ENCODE measurements at places on chromosomes 4 and X. TPM values are rescaled to one million over a fixed set of nuclear protein-coding genes. Genes with fewer than 3 reads are reported as not detected.

The SPARCL1 gene
- total RNA-seq, result 97.8 TPM

The TKTL1 gene
- not detected for total RNA-seq

The CXCL11 gene
- 0.36 TPM for total RNA-seq

The PLXNB3 gene
- total RNA-seq, result 1.0 TPM

The NMU gene
- 0.67 TPM for total RNA-seq

The CHIC1 gene
- 9.6 TPM for total RNA-seq

The CXCL13 gene
- total RNA-seq, result 0.24 TPM

The QRFPR gene
- total RNA-seq, result not detected

The MAGEA2B gene
- total RNA-seq, result not detected

The LUZP4 gene
- total RNA-seq, result not detected

The PPBP gene
- total RNA-seq, result not detected

The HHIP gene
- 6.1 TPM for total RNA-seq

The VCX2 gene
- total RNA-seq, result not detected

The WDR17 gene
- 1.1 TPM for total RNA-seq

The ALPK1 gene
- 26.3 TPM for total RNA-seq

The DNASE1L1 gene
- 23.4 TPM for total RNA-seq

The HSPA4L gene
- total RNA-seq, result 6.0 TPM

The PI4K2B gene
- 23.8 TPM for total RNA-seq

The FGF2 gene
- total RNA-seq, result 4.1 TPM

The KIAA1210 gene
- not detected for total RNA-seq

The DCAF12L2 gene
- 0.22 TPM for total RNA-seq

The GPRASP1 gene
- total RNA-seq, result 2.5 TPM
